ENCODE measurements at places on chromosomes 13 and 19.

DNA sequence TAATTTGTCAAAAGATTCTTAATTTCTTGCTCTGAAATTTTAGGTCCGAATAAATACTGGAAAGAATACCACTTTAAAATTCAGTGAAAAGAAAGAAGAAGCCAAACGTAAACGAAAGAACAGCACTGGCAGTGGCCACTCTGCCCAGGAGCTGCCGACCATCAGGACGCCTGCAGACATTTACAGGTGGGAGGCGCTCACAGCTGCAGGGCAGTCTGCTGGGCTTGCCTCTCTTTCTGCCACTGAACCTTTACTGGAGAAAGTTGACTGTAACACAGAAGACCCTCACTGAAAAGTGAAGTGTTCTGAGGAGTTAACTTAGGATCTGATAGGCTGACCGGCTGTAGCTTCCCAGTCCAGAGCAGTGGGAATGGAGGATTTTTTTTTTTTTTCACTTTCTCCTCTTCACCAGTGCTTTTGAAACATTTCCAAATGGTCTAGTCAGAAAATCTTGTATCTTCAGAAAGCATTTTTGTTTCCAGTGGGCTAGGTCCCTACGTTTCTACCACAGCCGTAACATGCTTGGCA is 69.1 kb downstream of the URI1 start:
- DNase-seq = no peak

DNA sequence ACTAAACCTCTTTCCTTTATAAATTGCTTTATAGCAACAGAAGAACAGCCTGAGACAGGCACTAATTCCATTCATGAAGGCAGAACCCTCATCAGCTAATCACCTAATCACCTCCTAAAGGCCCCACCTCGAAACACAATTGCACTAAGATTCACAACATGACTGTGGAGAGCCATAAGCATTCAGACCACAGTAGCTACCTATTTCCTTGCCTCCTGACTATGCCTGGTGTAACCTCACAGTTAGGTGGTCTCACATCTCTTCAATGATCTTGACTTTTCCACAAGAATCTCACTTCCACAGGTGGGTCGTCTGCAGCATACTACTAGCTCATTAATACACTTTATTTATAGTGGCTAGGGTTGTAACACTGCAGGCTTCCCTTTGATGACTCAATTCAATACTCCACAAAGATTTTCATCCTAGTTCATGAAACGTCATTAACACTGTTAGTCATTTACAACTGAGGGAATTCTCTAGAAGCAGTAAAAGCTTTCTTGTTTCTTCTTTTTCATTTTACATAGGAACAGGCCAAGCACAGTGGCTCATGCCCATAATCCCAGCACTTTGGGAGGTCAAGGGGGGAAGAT is 27.1 kb downstream of the STK24 start:
- no peak for DNase-seq

- DNase-seq = no peak
Observed at GRCh38 chr19:51168564-51169282, 26.6 kb downstream of the SIGLEC7 start.

DNA sequence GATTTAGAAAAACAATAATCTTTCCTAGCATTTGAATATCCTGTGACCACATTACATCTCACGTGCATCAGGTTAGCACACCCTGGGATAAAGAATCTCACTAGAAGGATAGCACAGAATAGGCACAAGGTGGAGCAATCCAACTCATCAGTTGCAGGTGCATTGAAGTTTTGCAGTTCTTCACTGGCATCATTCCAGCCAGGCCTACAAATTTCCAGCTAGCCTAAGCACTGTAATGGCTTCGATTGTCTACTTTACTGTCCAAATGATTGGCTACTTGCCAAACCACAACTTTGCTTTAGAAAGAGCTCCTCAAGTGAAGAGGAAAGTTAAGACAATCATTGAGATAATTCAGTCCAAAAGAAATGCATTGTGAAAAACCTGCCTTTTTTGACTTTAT is 89.5 kb downstream of the SPRY2 start:
- no peak for DNase-seq

- DNase-seq = no peak
Observed at GRCh38 chr13:20197361-20197834, 4.7 kb upstream of the GJB2 start.

DNA sequence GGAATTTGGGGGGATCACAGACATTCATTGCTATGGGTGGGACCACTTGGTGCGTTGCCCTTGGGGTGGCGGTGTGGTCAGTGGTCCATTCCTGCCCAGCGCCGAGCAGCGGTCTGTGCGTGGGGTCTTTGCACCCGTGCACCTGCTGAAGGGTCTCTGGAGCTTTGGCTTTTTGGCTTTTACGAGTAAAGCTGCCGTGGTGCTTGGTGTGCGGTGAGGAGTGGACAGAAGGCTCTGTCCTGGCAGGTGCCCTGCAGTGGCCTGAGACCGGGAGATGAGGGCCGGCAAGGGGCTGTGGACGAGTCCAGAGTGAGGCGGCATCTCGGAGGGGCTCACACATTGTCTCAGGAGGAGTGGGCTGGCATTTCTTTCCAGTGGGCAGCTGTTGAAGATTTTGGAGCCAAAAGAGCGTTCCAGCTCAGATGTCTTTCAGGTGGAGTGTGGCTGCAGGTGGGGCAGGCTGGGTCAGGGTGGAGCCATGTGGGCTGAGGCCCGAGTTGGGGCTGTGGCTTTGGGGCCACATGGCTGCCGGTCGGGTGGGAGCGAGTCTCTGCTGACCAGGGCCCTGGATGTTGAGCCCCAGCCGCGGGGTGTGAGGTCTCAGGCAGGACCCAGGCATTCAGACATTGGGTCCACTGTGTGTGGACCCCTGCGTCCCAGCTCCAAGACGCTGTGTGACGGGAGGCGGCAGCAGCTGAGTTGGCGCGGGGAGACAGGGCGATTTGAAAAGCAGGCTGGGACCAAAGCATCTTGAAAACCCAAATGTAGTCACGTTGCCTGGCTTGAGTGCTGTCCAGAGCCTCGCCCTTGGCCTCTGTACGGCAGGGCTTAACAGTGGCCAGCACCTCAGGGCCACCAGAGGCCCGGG is 11.7 kb downstream of the GNA11 start:
- DNase-seq = no peak

- no peak for DNase-seq
Observed at GRCh38 chr19:40217934-40218890, at the start of gene TTC9B. Gene TTC9B, minus strand, starts transcription at chr19:40218384. Its CDS starts 3 bp downstream, at chr19:40218381.

DNA sequence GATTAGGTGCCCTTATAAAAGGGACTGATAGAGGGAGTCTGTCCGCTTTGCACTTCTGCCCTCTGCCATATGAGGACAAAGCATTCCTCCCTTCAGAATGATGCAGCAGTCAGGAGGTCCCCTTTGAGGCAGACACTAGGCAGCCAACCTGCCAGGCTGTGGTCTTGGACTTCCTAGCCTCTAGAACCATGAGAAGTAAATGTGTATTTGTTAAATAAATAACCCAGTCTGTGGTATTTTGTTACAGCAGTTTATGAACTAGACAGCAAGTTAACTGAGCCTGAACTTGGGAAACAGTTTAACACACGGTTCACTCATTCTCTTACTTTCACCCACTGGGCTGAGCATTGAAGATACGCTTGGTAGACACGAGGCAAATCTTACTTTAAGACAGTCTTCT is 313.2 kb downstream of the UQCRFS1 start:
- no peak for DNase-seq

DNA sequence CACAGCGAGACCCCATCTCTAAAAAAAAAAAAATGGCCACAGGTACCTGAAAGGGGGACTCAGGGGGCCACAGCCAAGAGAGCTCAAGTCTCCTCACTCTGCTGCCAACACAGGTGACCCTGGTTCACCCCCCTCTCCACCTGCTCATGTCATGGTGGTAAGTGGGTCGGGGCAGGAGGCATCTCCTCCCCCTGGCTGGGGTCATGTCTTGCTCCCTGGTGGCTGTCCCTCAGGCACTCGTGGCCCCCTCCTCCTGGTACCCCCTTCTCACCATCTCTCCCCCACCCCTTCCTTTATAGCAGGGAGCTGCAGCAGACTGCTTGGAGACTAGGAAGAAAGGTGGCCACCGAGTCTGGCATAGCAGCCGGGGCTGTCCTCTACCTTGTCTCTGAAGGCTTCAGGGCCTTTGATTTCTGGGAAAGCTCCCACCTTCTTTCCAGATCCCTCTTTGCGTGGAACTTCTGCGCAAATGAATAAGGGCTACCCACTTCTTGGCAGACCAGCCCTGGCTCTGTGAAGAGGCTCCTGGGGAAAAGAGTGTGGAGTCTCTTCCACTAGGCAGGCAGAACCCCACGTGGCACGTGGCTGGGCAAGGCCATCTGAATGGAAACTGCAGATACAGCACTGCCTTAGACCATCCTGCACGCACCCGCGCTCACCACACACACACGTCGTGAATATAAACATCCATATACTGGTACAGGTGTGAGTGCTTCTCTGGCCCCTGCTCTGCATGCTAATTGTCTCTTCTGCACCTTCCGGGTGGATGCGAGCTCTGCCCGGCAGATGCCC is 20.1 kb upstream of the MIER2 start:
- DNase-seq = no peak

- DNase-seq = no peak
Observed at GRCh38 chr13:37485756-37486155, 112.8 kb downstream of the POSTN start.

DNA sequence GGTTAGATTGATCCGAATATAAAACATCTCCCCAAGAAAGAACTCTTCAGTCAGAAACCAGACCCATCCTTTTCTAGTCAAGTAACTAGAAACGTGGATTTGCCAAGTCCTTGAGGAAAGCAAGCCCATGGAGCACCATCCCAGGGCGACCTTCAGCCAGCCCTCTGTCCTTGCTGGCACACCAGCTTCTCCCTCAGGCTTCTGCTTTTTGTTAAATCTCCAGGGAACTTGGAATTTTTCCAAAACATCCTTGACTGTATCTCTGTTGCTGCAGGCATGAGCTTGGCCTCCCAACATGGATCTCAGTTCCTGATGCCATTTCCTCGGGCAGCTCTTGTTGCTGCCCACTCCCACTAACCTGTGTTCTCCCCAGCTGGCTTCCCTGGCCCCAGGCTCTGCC is 27.1 kb upstream of the C1QTNF9 start:
- no peak for DNase-seq

GRCh38 chr13:57624565-57625435 is 6.7 kb upstream of the PCDH17 start:
- DNase-seq = no peak

GRCh38 chr13:28636677-28637317 is 22.1 kb upstream of the POMP start:
- DNase-seq = no peak

DNA sequence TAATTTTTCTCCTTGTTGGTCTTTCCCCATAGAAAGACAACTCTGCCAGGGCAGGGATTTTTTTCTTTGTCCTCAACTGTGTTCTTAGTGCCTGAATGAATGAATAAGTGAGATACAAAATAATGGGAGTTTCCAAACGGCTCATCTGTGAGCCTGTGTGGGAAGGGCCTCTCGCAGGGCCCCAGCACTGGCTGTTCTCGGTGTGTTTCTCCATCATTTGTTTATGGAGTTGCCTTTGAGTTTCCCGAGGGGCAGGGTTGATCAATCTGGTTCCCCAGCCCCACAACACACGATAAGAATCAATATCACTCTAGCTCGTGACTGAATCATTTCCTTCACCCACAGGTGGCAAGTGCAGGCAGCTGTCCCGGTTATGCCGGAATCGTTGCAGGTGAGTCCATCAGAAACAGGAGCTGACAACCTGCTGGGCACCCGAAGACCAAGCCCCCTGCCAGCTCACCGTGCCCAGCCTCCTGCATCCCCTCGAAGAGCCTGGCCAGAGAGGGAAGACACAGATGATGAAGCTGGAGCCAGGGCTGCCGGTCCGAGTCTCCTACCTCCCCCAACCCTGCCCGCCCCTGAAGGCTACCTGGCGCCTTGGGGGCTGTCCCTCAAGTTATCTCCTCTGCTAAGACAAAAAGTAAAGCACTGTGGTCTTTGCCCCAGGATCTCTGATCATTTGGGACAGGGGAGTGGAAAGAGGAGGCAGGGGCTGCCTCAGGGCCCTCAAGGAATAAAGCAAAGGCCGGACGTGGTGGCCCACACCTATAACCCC is 14.9 kb downstream of the FXYD5 start:
- no peak for DNase-seq

- no peak for DNase-seq
Observed at GRCh38 chr13:47813718-47814117, 187.4 kb downstream of the SUCLA2 start.

- no peak for DNase-seq
Observed at GRCh38 chr19:17830567-17831418, 9.5 kb upstream of the INSL3 start.

- DNase-seq = no peak
Observed at GRCh38 chr19:35938282-35939224, 2.4 kb downstream of the LRFN3 start.

GRCh38 chr13:44272692-44273091 is 100.9 kb upstream of the SERP2 start:
- DNase-seq = no peak

DNA sequence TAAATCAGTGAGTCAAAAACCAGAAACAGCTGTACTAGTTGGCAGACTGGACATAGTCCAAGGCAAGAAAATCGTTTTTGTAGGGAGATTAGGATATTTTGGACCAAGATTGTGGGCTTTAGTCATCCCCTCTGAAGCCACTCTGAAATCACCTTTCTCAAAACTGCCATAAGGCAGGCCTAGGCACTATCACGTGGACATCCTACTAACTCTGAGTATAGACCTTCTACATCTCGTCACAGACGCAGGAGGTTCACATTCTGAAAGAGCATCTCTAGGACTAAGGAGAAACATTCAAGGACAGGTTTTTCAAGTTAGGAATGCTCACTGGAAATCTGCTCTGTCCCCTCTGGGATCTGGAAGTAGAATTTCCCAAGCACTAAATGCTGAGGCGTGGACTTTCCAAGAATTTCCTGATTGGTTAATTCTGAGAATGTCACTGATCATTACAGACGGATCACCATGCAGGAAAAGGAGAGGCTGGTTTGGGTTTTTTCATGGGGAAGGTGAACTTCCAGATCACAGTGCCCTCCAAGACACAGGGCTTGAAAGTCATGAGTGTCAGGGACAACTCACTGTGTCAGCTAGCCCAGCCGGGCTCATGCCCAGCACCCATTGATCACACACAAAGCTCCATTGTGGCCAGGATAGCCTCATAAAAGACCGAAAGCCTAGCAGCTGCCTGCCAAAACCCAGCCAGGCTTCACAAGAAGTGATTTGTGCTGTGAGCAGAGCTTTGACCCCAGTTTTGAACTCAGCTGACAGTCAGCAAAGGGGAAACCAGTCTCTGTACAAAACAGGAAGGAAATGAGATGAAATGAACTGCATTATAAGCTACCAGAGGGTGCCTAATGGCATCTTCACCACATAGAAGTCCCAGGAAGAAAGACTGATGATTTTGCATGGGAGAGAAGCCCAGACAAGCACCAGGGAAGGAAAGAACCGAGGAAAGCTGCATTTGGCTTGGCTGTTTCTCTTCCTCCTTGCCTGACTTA is 2.7 kb upstream of the RUBCNL start:
- DNase-seq = no peak

GRCh38 chr13:29104461-29104860 is 284.3 kb downstream of the MTUS2 start:
- no peak for DNase-seq

- no peak for DNase-seq
Observed at GRCh38 chr13:114067886-114068651, 64.4 kb downstream of the RASA3 start.

- DNase-seq = no peak
Observed at GRCh38 chr19:11324079-11324661, 15.3 kb downstream of the RAB3D start.

Data from vagina (tissue), 2 donors.